ENCODE measurements at places on chromosomes 5 and 9. TPM values are rescaled to one million over a fixed set of nuclear protein-coding genes. Genes with fewer than 3 reads are reported as not detected.

GRCh38 chr9:37801287-37801850, 772 bp downstream of the DCAF10 start:
- DNase-seq = peak; percentile 91

DNA sequence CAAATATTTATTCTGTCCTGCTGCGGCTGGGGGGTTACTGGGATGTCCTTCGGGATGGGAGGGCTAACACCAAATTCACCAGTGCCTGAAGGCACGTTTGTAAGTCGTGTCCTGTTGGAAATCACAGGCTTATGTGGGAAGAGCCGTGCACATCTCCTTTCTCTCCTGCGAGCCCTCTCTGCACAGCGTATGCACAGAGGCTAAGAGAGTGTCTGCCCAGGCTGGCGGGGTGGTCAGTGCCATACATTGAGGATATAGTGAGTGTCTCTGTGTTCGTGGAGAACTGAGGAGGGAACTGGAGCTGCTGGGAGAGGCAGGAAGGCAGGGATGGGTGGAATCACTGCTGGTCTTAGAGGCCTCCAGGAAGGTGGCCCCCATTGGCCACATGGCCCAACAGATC, 110.1 kb downstream of the WNK2 start:
- DNase-seq = no peak

- DNase-seq = no peak
Measured at GRCh38 chr5:139061856-139062255, 136.3 kb downstream of the SIL1 start.

- no peak for DNase-seq
Measured at GRCh38 chr5:176797456-176798050, 12.8 kb upstream of the UNC5A start.

DNA sequence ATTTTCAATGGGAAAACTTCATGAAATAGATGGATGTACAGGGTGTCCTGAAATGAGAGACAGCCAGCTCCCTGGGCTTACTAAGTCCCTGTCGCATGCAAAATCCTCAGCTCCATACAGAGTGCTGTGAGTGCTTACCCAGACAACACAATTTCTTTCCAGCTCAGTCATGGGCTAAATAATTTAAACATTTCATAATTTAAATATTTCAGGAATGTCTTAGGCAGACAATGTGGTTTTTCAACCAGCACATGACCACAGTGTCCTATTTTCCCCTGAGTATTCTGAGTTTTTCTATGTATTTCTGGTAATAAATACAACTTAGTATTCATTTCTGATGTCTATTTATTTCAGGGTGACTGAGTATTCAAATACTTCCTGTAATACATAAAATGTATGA, 188.5 kb upstream of the SNX2 start:
- DNase-seq = no peak

- no peak for DNase-seq
Measured at GRCh38 chr5:180586870-180587269, 4.4 kb downstream of the SCGB3A1 start.

- peak; percentile 86 for DNase-seq
Measured at GRCh38 chr9:109922617-109923470, 142.8 kb downstream of the PALM2AKAP2 start.

DNA sequence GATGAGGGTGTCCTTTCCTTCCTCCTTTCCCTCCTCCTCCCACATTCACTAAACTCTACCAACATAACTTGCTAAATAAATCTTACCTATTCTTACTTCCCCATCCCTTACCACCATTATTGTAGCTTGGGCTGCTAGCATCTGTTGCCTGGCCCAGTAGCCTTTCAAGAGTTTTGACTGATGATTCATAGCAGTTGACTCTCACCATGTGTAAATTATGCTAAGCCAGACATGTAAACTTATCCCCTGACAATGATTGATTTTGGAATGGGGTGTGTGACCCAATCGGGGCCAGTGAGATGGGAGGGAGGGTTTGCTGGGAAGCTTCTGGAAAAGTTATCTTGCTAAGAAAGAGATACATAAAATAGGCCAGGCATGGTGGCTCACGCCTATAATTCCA, 161.8 kb upstream of the SPRY4 start:
- DNase-seq = no peak

DNA sequence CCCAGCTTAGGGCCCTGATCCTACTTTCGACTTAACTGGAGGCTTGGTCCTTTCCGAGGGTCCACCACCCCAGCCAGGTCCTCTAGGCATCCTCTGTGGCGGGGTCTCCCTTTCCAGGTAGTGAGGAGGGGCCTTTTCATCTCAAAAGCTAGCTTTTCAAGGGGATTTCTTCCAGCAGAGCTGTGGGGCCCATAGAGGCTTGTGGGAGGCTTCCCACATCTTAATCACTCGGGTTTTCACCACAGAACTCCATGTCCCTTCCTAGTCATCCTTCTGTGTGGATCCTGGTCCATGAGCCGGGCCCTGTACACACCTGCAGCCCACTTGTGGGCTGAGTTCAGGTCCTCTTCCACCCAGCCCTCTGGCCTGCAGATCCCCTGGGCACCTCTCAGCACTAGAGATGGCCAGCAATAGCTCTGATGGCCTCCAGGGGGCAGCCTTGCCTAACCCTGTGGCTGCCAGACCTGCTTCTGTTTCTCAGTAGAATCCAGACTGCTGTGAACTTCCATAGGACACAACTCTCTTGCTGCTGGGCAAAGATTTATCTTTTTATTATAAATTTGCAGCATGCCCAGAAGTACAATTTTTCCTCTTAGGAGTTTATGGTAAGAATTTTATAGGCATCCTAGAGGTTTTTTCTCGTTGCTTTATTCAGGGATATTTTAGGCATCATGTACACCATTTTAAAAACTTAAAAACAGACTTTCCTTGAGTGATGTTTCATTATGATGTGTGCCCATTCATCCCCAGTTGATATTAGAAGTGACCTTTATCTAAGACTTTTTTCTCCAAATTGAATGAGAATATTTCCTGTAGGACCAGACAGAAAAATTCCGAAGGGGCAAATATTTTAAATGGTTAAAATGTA, 208.9 kb downstream of the TRIO start:
- DNase-seq = peak; percentile 75

DNA sequence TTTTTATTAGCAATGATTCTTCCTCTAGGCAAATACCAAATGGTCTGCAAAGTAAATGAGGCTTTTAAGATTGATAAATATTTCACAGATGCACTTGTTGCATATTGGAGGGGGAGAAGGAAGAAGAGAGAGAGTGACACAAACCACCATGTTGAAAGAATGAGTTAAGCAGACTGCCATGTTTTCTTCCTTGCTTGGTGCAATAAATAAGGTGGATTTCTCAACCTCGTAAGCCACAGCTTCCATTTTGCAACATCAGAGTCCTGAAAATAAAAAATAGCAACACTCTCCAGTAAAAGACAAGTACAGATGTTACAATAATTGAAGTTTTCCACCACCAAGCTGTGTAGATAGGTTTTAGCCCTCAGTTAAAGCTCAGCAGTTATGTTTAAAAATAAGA, 202.9 kb downstream of the SGCD start:
- no peak for DNase-seq

DNA sequence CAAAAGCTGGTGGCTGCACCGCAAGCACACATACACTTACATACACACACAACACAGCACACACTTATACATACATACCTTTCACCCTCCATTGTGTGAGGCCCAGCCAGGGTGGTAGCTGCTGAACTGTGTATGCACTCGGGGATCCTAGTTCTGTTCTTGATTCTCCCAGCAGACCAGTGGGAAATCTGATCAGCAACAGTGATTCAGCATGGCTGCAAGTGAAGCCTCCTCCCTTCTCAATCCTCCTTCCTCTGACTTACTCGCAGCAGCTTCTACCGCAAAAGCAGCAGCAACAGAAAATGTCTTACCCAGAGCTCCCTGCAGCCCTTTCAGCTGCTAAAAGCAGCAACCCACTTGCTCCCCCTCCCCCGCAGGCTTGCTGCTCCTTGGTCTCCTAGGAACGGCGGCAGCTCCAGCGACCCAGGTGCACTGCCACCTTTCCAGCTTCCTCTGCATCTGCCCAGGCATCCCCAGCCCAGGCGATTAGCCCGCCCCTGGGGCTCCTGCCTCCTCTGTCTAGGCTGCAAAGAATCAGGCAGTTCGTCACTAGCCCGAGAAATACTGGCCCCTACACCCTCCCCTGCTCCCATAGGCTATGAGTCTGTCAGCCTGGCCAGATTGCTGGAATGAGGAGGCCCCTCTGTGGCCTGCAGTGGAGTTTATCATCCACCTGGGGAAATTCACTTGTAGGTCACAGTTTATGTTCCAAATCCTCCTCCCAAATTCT, at the start of gene KLHL3:
TSS of gene KLHL3 (minus strand) at position 535 of the 730 bp plus-strand sequence. CDS start at position 92, 443 bp downstream.
- peak; percentile 37 for DNase-seq

GRCh38 chr9:130053504-130054324, at the start of gene GPR107:
TSS of gene GPR107 (plus strand) at chr9:130053906. CDS start at chr9:130053933, 27 bp downstream.
- peak; percentile 83 for DNase-seq

The SYNPO gene
- polyA plus RNA-seq = 27.5 TPM

The EDIL3 gene
- 41.1 TPM for polyA plus RNA-seq

The PCDHB4 gene
- 2.2 TPM for polyA plus RNA-seq

The PLPP6 gene
- 10.3 TPM for polyA plus RNA-seq

The DDX4 gene
- 0.04 TPM for polyA plus RNA-seq

All from left lung (tissue), 14 donors.